NCI-H1092 treated with DMSO at 0.1 percent for 48 hours (cell line): ENCODE measurements at places on chromosomes 11 and 22.

DNA sequence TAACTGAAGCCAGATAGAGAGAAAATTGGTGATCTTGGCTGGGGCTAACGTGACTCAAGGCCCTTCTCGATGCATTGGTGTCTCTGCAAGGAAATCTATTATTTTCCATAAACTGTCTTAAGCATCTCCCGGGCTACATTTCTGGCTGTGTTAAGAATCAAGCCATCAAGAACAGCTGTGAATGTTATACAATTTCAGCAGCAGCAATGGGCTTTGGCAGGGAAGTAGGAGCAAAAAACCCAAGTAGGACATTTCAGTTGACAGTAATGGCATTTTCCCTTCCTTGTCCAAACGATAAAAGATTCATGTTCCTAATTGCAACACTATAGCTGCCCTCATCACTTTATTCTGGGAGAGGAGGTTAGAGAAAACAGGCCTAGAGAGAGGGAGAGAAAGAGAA lies 335.0 kb downstream of the CADM1 start:
- no peak for DNase-seq

DNA sequence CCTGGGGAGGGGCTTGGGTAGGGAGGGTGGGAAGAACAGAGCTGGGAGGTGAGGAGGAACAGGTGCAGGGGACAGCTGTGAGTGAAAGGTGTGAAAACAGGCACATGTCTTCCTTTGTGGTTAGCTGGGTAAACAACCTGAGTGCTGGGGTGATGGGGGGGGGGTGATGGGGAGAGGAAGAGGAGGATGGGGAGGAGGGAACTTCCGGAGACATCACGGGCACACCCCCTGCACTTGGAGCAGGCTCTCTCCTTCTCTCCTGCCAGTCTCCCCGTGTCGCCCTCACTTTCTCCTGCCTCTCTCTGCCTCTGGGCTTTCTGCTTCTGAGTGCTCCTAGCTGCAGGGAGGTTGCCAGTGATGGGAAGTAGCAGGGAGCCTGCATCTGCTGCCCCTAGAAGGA lies 8.8 kb downstream of the CXCR5 start:
- DNase-seq, result no peak

DNA sequence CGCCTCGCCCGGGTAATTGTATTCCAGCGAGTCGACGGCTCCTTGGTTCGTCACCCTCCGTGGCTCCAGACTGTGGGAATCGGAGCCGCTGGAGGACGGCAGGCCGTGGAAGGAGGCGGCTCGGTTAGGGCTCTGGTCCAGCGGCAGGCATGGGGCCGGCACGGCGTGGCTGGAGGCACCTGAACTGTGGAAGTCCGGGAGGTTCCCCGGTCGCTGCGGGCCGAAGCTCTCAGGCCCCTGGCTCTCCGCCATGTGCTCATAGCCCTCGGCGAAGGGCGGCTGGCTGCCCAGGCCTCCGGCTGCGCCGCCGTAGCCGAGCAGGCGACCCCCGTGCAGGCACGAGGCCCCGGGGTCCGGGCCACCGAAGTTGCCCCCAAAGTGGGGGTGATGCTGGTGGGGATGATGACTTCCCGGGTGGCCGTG lies 1.7 kb downstream of the MN1 start:
- DNase-seq, result no peak

DNA sequence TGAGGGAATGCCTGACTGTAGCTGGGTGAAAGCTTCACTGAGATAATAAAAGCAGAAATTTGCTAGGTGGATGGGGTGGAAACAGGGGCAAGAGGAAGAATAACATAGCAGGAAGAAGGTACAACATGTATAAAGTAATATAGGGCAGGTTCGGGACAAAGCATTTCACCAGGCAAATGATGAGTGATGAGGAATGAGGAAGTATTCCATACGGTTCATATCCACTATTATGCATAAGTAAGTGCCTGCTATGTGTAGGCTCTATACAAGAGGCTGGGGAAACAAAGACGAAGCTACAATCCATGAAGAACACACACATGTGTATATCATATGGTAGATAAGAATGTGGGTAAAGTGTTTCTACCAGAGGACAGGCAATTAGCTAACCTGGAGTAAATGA lies 7.9 kb downstream of the NDUFC2 start:
- DNase-seq, result no peak

- no peak for DNase-seq
Measured at GRCh38 chr11:70001246-70001645, 76.9 kb upstream of the ANO1 start.

DNA sequence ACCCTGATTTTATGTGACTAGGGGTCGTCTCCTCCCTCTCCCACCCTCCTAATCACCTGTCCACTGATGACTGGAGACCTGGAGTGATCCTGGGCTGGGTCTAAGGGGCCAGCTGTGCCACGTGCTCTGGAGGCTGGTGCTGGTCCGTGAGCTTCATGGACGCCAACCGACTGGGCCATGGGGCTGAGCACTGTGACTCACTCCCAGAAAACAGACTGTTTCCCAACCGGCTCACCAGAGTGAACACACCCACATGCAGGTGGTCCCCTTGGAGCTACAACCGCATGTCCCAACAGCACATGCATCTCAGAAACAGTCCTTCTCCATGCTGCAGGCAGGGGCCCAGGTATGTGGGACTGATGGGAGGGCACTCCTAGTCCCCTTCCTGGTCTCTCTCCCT lies 14.0 kb upstream of the LMO1 start:
- no peak for DNase-seq

GRCh38 chr11:57536947-57537619 lies at the start of gene SMTNL1:
SMTNL1 (plus strand) TSS chr11:57537595; CDS start chr11:57542643, 5,048 bp downstream.
- no peak for DNase-seq

GRCh38 chr22:23151827-23152226 lies 6.5 kb downstream of the RAB36 start:
- DNase-seq, result no peak

GRCh38 chr11:112017538-112017937 lies 7.7 kb upstream of the DLAT start:
- no peak for DNase-seq

DNA sequence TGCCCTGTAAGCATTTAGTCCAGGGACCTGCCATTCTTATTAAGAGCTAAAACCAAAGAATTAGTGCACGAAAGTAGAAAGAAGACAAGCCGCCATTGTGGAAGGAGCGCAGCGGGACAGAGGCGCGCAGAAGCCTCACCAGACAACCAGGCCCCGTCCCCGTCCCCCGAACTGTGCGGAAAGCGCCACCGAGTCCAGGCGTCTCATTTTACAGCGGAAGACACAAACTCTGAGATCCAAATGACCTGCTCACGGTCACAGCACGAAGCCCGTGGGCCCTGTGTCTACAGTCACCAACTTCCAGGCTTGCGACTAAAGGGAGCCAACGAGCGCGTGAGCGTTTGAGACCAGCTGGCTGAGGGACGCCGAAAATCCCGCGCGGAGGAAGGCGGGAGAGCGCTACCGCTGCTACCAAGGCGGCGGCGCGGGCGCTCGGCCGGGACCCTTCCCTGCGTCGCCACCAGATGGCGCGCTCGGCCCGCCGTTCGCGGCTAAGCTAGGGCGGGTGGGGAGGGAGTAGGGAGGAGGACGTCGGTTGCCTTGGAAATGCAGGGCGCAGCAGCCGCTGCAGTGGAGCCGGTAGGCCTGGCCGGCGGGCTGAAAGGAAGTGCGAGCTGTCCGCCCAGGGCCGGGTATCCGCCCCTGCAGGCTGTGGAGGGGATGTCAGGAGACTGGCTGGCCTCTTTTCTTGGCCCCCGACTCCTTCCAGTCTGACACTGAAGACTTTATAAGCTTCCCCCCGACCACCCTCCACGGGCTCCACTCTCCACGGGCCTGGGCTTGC lies 434 bp upstream of the CCDC83 start:
- peak; percentile 95 for DNase-seq

GRCh38 chr11:59667812-59668187 lies 1.0 kb downstream of the PATL1 start:
- DNase-seq, result no peak

DNA sequence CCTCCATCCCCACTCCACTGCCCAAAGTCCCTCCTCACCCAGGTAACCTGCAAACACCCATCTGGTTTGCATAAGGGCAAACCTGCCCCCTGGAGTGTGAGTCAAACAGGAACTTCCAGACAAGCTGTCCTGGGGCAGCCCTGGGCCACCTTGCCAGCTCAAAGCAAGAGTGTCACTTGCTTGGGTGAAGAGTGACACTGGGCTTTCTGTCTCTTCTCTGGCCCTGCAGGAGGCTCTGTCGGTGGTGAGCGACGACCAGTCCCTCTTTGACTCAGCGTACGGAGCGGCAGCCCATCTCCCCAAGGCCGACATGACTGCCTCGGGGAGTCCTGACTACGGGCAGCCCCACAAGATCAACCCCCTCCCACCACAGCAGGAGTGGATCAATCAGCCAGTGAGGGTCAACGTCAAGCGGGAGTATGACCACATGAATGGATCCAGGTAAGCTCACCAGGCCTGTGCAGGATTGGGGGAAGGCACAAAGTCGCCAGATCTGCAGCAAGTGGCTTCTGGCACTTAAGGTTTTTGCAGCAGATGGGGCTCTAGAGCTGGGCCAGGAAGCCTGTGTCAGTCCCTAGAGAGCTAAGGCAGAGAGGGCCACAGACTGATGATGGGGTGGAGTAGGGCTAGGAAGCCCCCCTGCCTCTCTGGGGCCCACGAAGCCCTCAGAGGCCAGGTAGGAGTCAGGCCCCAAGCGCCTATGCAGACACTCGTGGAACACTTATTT lies 64.2 kb downstream of the FLI1 start:
- no peak for DNase-seq

GRCh38 chr11:11786771-11787170 lies 55.0 kb upstream of the USP47 start:
- peak; percentile 39 for DNase-seq

DNA sequence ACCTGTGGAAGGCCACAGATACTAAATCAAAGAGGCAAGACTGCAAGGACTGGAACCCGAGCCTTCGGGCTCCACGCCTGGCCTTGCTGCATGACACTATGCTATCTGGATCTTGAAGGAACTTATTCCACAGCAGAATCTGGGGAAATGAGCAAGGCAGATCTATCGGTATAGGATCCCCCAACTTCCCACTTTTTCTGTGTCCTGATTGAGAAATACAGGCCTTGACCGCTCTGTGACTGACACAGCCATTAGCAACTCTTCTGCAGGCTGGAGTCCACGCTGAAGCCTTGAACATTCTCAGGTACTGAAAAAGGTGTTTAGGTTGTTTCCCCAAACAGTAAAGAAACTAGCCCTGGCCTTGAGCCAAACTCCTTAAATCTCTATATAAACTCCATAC lies 241.2 kb upstream of the NARS2 start:
- no peak for DNase-seq

DNA sequence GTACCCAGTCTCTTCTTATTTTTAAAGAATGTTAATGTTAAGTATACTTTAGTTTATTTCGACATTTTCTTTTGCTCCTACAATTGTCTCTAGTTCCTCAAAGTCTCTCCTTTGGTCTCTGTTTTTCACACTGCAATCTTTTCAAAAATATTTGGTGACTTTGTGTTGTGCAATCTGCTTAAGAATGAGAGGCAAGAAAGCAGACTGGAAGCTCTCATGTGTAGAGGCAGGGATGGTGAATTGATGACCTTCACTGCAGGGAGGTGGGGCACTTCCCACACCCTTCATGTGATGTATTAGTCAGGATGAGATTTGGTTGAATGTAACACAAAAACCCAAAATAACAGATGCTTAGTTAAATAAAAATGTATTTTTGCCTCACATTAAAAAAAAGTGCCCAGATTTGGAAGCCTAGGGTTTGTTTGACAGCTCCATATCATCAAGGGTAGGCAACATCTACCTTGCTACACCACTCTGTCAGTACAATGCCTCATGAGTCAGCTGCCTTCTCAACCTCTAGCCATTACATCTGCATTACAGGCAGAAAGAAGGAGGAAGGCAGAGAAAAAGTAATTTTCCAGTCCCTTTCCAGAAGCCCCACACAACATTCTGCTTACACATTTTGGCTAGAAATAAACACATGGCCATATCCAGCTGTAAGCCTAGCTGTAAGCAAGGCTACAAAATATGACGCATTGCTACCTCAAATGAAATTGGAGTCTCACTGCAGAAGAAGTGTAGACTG lies 3.8 kb upstream of the MMP27 start:
- DNase-seq, result no peak

DNA sequence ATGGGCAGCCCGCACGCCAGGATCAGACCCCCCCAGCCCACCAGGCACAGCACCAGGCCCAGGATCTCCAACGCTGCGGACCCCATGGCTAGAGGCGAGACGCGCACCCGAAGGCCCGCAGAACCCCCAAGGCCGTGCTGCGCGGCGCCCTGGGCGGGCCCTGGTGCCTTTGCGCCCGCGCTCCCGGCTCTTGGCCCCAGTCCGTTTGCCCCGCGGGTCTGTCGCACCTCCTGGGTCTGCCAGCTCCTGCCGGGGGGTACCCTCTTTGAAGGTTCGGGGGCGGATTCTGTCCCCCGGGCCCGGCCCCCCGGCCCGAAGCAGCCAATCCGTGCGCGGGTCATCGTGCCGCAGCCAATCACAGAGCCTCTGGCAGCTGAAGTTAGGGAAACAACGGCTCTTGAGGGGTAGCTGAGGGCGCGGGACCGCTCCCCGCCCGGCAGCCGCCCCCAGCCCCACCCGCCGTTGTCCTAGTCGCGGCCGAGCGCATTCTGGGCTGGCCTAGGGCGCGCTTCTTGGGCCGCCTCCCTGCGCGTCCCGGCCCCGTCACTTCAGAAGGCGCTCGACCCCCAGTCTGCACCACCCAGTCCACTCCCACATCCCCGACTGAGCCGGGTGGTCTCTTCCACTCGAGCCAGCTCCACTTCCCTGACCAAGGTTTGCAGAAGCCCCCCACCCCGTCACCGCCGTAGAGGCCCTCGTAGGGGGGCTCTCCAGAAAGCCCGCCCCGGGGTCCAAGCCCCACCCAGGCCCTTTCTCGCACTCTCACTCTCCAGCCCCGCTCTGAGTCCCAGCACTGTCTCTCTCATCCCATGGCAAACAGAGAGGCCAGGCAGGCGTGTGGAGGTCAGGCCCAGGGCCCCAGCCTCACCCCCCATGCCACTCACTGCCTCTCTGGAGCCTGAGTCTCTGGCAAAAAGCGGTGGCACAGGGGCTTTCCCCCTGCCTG lies at the start of gene CLDN5:
TSS of gene CLDN5 (minus strand) at position 241 of the 946 bp plus-strand sequence. CDS start at position 86, 155 bp downstream.
- DNase-seq, result peak; percentile 19

DNA sequence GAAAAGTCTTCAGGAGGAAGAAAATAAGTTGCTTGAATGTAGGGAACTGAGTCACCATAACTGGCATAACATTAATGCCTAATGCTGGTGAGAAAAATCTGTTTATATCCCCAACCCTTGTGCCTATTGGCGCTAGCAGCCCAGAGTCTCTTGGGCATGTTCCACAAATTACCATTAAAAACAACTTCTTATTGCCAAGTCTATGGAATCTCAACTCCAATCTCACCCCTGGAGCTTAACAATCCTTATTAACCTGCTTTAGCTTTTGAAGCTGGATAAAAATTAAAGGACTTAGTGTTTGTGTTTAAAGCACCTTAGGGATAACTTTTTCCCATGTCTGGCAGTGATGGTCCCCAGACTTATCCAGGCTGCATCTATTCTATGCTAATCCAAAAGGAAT lies 143.0 kb downstream of the APIP start:
- DNase-seq, result no peak

DNA sequence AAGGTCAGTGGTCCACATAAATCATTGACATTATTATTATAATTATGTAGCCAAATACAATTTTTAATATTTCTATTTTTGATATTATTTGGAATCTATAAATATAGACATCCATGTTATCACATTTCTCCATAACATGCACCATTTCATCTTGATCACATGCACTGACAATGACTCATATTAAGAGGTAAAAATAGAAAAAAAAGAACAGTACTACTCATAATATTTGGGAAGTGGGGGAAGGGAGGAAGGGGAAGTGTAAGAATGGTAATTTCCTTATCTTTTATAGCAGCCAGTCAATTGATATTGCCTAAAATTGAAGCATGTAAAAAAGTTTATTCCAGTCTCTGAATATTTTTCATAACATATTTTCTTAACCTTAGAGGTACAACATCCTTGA lies 72.3 kb downstream of the ADM start:
- DNase-seq, result no peak

GRCh38 chr11:47005441-47005840 lies 68.9 kb downstream of the CSTPP1 start:
- DNase-seq, result no peak
